ENCODE measurements at places on chromosomes 5 and 9.

- no peak for DNase-seq
These were observed 24.9 kb downstream of the ARHGEF37 start for GRCh38 chr5:149605998-149606724.

DNA sequence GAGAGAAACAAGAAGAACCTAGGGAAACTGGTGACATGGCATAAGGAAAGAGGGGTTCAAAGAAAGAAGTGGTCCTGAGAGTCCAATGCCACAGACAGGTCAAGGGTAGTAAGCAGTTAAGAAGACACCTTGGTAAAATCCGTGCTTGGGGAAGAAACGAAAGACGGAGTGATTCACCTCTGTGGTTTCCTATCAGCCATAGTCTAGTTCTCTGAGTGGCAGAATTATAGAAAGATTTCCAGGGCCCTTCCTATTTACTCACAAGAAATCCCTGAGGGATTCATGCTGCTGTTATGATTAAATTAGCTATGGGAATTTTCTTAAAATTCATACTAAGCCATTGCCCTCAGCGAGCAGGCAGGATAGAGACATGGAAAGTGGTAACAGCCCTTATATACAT lies 31.7 kb downstream of the IL33 start:
- no peak for DNase-seq

DNA sequence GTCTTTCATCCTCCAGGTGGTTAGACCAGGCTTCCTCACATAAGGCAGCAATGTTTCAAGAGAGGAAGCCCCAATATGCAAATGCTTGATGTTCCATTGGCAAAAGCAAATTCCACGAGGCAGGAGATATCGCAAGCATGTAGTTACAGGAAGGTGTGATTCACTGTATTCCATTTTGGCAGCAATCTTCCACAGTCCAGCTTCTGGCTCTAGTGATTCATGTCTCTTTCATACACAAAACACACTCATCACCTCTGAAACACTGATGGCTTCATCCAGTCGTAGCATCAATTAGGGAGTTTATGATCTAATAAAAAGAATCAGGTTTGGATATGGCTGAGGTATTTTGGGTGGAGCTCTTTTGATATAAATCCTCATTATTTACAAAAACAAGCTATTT lies 552.2 kb upstream of the RIOK2 start:
- no peak for DNase-seq

DNA sequence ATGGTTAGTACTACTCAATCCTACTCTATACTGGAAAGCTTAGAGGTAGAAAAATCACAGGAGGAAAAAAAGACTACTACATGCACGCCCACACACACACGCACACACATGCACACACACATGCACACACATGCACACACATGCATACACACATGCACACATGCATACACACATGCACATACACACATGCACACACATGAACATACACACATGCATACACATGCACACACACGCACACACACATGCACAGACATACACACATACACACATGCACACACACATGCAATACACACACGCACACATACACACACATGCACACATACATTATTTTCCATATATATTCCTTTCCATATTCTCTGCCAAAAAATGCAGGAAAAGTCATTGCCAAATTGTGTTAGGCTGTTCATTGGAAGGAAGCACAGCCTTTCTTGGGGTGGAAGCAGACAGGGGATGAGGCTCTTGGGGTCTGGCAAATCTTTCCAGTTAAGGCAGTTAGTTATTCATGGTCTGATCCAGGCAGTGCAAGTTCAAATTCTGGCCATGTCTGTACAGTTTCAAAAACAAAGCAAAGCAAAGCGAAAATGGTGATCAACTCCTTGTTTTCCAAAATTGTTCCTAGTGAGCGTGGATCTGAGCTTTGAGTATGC lies 187.9 kb upstream of the EGFLAM start:
- no peak for DNase-seq

- DNase-seq, result no peak
These were observed 273.5 kb downstream of the ARRDC3 start for GRCh38 chr5:91109634-91110033.

- DNase-seq, result no peak
These were observed 922.0 kb downstream of the CDH12 start for GRCh38 chr5:21931116-21931515.

- DNase-seq, result peak; percentile 34
These were observed at the start of gene MCIDAS for GRCh38 chr5:55226934-55227663. MCIDAS (minus strand) TSS chr5:55227315; CDS start chr5:55227138, 177 bp downstream.

DNA sequence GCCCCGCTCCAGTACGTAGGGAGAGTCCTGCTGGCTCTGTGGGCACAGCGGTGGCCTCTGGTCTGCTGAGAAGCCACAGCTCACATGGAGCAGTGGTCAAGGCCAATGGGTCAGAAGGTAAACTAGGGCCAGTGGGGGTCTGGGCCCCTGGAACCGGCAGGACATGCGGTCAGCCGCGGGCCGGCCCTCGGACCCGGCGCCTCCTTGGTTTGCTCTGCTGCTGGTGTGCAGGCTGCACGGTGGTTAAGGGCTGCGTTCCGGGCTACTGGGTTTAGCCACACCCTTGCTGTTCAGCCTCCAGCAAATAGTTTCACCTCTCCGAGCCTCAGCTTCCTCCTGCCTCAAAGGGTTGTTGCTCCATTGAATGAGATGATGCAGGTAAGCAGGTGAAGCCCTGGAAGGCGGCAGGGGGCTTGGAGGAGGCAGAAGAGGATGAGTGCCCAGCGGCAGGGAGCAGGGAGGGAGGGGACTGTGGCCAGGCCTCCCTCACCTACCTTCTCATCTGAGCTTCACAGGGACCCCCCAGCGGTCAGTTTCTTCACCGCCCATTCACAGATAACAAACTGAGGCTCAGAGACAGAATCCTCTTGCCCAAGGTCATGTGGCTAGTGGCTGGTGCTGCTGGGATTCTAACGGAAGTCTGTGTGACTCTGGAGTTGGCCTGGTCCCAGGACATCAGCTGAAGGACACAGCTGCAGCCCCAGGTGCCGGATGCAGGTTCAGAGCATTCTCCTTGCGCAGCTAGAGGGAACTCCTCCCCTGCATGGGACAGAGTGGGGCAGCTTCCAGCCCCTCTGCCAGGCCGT lies 3.7 kb upstream of the COL5A1 start:
- no peak for DNase-seq

GRCh38 chr5:136994154-136994553 lies 505.0 kb downstream of the SPOCK1 start:
- DNase-seq, result no peak

- no peak for DNase-seq
These were observed 565.5 kb upstream of the DMAC1 start for GRCh38 chr9:8365029-8365428.

DNA sequence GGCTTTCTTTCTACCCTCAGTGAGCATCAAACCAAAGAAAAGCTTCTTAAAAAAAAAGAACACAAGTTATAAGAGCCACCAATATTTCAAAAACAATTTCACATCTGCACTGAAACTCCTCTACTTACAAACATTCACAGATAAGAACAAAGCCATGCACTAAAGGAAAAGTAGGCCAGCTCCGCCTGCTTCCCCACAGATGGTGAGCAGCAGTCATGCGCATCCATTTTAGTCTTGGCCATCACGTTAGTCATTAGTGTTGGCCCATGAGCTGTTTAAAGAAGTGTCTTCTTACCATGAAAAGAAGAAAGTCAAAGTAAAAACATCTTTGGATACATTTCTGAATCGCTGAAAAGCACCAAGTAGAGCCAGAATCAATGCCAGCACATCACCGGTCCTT lies 40.0 kb upstream of the SMIM23 start:
- DNase-seq, result no peak

- DNase-seq, result no peak
These were observed 20.5 kb upstream of the MEGF9 start for GRCh38 chr9:120734607-120735410.

GRCh38 chr9:32423371-32423770 lies 38.9 kb downstream of the ACO1 start:
- no peak for DNase-seq

DNA sequence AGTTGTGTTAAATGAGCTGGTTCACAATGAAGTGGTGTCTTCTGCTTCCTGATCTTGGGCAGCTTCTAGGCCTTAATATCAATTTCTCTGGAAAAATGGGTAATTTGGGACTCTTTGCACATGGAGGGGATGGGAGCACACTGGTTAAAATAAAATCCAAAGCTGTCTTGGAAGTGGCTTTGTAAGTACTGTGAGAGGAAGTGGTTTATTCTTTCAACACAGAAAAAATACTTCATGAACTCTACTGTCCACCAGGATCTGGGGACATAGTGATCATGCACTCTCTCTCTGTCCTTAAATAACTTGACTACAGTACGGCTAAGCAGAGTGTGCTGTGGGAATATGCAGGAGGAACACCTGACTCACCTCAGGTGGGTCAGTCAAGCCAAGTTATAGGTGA lies 2.4 kb downstream of the PCYOX1L start:
- DNase-seq, result no peak

DNA sequence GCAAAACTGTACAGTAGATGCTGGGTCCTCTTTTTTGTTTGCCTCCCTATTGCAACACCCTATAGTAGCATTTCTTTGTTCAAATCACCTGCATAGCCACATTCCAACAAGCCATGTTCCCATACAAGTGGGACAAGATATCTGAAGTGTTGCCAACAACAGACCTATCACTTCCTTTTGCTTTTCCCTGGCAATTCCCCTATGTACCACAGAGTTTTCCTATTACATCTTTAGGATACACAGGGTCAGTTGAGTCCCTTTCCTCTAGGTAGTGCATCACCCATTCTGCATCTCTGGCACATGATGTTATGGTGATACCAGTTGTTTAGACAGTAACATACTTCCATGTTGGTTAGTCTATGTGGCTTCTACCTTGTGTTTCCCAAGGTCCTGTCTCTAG lies 125.1 kb upstream of the FBXL7 start:
- no peak for DNase-seq

DNA sequence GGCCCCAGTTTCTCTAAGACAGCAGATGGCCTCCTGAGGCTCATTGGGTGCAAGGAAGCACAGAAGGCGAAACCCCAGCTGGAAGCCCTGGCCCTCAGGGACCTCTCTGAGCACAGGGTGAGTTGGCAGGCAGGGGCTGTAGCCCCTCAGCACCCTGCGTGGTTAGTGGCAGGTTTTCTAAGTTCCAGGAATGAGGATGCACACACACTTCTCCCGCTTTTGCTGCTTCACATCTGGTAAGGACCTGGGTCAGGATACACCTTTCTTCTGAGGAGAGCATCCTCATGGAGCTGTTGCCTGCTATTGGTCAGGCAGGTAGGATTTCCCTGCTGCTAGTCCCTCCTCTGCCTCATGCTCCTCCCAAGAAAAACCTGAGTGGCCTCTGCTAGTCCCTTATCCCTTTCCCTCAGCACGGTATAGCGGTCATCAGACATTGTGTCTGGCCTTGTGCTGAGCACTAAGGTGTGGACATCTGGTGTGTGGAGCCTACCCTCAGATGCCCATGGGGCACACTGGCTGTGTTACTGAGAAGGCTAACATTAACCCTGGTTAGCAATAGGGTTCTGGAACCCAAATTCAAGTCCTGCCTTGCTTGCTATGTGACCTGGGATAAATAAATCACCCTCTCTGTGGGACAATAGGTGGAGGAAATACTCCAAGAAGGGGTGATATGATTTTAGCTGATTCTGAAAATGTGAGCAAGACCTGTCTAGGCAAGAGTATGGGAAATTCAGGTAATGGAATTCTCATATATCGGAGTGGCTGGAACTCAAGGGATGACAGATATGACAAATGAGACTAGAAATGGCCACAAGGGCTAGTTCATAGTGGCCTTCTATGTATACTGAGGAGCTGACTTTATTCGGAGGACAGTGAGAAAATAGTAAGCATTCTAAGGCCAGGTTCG lies 1.6 kb downstream of the SLC22A4 start:
- no peak for DNase-seq

DNA sequence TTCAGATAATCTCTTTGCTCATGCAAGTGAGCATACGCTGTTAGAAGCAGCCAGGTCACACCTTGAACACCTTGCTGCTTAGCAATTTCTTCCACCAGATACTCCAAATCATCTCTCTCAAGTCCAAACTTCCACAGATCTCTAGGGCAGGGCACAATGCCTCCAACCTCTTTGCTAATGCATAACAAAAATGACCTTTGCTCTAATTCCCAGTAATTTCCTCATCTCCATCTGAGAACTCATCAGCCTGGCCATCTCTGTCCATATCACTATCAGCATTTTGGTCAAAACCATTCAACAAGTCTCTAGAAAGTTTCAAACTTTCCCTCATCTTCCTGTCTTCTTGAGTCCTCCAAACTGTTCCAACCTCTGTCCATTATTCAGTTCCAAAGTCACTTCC lies 139.3 kb upstream of the NR4A3 start:
- DNase-seq, result no peak

- DNase-seq, result no peak
These were observed 49.4 kb downstream of the C9orf50 start for GRCh38 chr9:129571298-129572051.

DNA sequence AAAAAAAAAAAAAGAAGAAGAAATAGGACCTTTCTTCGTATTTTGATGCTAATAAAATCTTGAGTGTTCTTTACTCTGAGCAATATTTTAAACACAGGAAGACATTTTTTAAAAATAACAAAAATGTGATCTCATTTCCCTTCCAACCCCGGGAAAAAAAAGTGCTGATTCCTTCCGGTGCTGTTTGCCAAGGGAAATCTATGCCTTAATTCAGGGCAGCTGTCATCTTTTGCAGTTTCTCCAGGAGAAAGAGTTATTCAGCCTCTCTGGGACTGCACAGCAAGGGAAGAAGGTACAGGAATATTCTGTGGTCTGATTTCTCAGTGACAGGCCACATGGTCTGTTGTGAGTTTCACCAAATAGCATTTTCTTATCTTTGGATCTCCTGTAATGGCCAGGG lies 291.9 kb upstream of the IRX1 start:
- no peak for DNase-seq

DNA sequence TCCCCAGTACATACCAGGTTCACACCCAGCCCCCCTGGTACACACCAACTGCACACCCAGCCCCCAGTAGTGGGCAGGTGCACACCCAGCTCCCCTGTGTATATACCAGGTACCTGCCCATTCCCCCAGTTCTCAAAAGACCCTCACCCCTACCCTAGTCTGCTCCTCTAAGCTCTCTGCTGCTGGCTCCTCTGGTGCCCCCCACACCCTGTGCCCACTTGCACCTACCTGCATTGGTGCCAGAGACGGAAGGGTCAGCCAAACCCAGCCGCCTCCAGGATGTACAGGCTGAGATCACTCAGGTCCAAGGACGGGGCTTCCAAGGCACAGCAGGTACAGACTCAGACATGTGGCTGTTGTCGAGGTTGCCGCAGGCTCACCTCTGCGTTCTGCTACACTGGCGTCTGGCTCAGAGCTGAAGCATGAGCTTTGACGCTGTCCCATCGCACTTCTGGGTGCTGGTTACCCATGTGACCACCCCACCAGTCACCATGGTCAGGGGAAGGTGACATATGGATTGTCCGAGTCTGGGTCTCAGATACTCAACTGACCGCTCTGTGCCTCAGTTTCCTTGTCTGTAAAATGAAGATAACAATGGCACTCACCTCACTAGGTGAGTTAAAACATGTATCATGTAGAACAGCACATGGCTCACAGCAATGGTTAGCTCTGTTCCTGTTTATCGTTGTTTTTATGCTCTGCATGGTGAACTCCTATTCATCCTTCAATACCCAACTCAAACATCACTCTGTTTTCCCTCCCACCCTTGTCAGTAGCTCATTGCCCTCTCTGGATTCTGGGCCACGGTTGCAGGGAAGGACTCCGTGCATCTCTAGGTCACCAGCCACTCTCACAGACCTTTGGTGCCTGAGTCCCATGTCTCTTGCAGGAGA lies 45.3 kb upstream of the SUSD3 start:
- no peak for DNase-seq

GRCh38 chr9:28718226-28718625 lies 1144.9 kb upstream of the C9orf72 start:
- no peak for DNase-seq

All from caudate nucleus (tissue), 63 donors.